ENCODE measurements at places on chromosomes 12 and 14.

GRCh38 chr12:4031703-4032291 lies 158.6 kb upstream of the PARP11 start:
- DNase-seq = no peak

GRCh38 chr14:71319666-71320065 lies 412.4 kb downstream of the PCNX1 start:
- DNase-seq = no peak

- no peak for DNase-seq
Measured at GRCh38 chr12:71455028-71455737, 15.6 kb downstream of the LGR5 start.

GRCh38 chr14:57189070-57189469 lies 79.6 kb downstream of the EXOC5 start:
- DNase-seq = no peak

DNA sequence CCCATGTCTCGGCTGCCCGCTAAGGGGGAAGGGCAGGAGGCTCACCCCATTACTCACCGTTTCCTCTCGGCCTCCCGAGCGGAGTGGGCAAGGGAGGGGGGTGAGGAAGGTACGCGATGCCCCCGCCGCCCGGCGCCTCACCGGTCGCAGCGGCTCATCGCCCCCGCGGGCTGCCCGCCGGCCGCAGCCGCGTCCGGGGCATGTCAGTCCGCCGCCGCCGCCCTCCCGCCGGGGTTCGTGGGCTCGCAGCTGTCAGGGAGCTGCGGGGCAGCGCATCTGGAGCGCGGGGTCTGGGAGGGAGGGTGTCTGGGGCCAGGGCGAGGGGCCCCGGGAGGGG lies 461 bp downstream of the SLC8A3 start:
- no peak for DNase-seq

DNA sequence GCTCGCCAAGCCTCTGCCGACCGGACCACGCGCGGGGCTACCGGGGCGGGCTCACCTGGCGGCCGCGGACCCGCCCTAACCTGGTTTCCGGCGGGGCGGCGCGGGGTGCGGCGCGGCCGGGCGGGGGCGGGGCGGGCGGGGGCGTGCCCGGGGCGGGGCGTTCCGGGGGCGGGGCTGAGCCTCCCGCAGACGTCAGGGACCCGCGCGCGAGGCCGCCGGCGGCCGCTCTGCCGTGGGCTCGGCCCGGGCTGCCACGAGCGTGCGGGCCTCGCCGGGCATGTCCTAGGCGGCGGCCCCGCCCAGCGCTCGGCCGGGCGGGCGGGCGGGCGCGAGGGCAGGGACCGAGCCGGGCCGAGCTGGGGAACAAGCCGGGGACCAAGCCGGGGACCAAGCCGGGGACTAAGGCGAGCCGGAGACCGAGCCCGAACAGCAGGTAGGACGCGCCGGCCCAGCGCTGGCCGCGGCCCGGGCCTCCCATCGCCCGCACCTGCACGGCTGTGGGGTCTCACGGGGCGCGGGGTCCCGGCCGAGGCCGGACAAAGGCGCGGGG lies at the start of gene CEP170B:
Gene CEP170B, plus strand, starts transcription at position 188 of the 550 bp plus-strand sequence. CDS start 3,183 bp downstream, outside the sequence.
- no peak for DNase-seq

DNA sequence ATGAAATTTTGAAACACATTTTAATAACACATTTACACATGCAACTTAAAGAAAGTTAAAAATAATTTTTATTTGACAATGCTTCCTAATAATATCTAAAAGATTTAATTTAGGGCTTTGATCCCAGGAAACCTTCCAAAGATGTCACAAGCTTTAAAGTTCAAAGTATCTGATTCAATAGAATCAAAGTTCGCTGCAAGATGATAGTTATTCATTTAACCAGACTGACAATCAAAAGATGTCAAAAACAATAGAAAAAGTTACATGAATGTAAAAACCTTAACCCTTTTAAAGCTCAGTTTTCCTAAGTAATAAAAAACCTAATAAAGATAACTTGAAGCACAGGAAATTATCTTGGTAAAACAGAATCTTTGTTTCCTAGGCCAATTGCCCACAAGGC lies 67.7 kb downstream of the SDR9C7 start:
- no peak for DNase-seq

DNA sequence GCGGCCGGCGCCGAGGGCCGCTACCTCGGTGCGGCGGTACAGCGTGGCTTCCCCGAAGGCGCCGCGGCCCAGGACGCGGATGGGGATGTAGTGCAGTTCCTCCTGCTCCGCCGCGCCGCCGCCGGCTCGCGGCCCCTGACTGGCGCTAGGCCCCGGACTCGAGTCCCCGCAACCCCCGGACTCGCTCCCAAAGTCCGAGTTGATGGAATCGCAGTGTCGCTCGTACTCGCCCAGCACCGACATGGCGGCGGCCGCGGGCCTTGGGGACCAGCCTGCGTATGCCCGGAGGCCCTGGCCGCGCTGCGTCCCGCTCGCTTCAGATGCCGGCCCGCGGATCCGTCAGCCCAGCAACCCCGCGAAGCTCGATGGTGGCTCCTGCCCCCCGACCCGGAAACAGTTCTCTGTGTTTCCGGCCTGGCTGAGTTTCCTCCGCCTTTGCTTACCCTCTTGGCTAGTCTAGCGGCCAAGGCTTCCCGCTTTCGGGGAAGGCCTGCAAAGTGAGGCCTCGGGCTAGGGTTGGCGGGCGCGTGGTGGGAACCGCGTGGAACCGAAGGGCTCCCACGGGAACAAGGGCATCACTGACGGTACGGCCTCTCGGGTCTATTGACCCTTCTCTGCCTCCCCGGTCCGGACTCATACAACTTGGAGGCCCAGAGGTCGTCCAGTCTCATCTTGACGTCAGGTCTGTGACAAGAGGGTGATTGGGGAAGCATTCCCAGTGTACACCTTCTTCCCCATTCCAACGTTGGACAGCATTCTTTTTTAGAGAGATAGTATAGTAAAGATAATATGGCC lies at the start of gene NEK9:
Gene NEK9, minus strand, starts transcription at position 370 of the 795 bp plus-strand sequence. Its CDS starts 127 bp downstream, at position 243.
- DNase-seq = no peak
